ENCODE measurements at places on chromosomes 7 and 10. TPM values are rescaled to one million over a fixed set of nuclear protein-coding genes. Genes with fewer than 3 reads are reported as not detected.

The ANKRD1 gene
- total RNA-seq: 7.0 TPM

The IGFBP1 gene
- 29.5 TPM for total RNA-seq

The HOXA5 gene
- total RNA-seq: 6.2 TPM

The TMEM184A gene
- 15.3 TPM for total RNA-seq

The MPLKIP gene
- 43.3 TPM for total RNA-seq

The UPF2 gene
- 17.2 TPM for total RNA-seq

The SLC26A3 gene
- total RNA-seq: not detected

The UCN3 gene
- not detected for total RNA-seq

The COPS6 gene
- 186 TPM for total RNA-seq

The PRSS2 gene
- total RNA-seq: not detected

The EFCAB10 gene
- total RNA-seq: 3.2 TPM

The BLVRA gene
- total RNA-seq: 68.7 TPM

The HOXA7 gene
- 4.9 TPM for total RNA-seq

The PLAC9 gene
- total RNA-seq: not detected

The WAPL gene
- total RNA-seq: 17.3 TPM

The TACC2 gene
- 91.1 TPM for total RNA-seq

The DNAH11 gene
- total RNA-seq: 0.26 TPM

The ARHGEF35 gene
- 0.23 TPM for total RNA-seq

The PDE6C gene
- total RNA-seq: not detected

The TMEM236 gene
- 0.08 TPM for total RNA-seq

The PSD gene
- total RNA-seq: 0.72 TPM

The PRSS37 gene
- not detected for total RNA-seq

The ASZ1 gene
- not detected for total RNA-seq

The GPR158 gene
- total RNA-seq: 0.06 TPM

The HOXA10 gene
- 8.6 TPM for total RNA-seq

The NAT16 gene
- total RNA-seq: 0.17 TPM

The BMPER gene
- 7.6 TPM for total RNA-seq

The TMEM196 gene
- total RNA-seq: not detected

The FXYD4 gene
- not detected for total RNA-seq

The SLC13A1 gene
- total RNA-seq: not detected

The ZNF853 gene
- total RNA-seq: 2.2 TPM

The SYT15 gene
- 2.8 TPM for total RNA-seq

The NME8 gene
- total RNA-seq: not detected

The LRRC18 gene
- total RNA-seq: not detected

The SLC16A12 gene
- not detected for total RNA-seq

The SLC18A3 gene
- total RNA-seq: not detected
